NCI-H82 (cell line): ENCODE measurements at places on chromosomes 12 and 14.

- no peak for DNase-seq
Observed at GRCh38 chr14:76320486-76320885, 55.5 kb upstream of the ESRRB start.

- peak; percentile 84 for DNase-seq
Observed at GRCh38 chr12:95820096-95820703, 29.6 kb upstream of the NTN4 start.

DNA sequence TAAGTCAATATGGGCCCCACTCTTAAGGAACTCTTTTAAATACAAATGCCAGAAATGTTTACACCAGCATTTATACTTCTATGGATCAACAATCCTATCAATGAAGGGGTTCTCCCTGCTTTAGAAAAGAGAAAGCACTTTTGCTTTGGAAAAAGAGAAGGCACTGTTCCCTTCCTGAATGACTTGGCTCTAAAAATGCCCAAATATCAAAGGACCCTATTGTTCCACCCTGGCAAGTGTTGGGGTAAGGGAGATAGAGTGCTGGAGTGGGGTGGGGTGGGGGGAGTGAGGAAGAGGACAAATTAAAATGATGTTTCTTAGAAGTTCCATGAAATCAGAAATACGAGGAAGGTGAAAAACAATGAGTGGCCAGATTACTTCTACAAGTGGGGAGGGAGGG lies 131.6 kb upstream of the GRIN2B start:
- no peak for DNase-seq

DNA sequence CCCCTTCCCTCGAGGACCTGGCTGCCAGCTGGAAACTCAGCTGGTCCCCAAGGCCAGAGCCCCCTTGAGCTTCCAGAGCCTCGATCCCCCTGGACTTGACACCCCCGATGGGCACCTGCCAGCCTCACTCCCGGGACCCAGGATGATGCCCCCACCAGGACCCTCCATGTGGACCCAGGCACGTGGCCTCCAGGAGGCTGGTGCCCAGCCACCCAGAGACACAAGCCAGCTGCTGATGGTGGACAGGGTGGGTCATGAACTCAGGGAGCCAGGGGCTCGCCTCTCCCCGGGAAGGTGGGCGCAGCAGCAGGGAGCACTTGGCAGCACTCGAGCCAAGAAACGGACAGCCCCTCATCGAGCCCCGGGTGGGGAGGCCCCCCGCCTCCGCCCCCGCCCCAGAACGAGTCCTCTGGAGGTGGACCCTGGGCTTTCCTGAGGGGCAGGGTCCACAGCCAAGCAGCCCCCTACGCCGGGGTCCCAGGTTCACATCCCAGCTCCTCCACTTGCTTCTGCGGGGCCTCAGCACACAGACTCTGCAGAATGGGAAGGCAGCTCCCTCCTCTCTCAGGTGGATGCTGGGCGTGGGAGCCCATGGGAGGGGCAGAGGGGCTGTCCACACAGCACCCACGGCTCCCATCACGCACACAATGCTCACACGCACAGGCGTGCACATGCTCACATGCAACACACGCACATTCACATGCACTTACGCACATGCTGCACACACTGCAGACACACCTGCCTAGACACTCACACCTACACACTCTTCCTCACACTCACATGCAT lies 12.1 kb downstream of the C14orf180 start:
- DNase-seq: no peak

DNA sequence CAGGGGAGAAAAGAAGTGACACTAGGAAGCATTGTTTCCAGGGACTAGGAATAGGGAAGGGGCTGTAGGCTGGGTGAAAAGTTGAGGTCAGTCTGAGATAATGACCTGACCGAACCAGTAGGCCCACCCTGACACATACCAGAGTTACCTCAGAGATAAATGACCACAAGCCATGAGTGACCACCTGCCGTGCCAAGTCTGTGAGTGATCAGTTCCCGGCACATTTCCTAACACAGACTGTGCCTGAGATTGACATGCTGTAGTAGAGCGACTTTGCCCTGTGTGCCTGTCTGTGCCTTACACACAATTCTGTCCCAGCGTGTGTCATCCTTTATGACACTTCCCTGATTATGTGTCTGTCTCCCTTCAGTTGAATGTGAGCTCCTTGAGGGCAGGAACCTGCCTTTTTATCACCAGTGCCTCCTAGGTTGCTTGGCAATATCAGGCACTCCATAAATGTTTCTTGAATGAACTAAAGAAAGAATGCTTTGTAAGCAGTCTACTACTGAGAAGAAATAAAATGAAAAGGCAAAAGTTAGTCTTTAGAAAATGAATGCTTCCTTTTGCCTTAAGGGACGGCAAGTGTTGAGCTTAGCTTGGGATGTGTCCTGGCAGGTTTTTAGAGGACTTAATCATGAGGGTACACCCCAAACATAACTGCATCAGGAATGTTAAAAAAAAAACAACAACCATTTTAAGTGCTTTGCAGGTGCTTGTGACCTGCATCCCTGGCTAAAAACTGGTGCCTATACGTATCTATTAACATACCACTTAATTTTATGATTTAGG lies 9.6 kb upstream of the SSPN start:
- no peak for DNase-seq

DNA sequence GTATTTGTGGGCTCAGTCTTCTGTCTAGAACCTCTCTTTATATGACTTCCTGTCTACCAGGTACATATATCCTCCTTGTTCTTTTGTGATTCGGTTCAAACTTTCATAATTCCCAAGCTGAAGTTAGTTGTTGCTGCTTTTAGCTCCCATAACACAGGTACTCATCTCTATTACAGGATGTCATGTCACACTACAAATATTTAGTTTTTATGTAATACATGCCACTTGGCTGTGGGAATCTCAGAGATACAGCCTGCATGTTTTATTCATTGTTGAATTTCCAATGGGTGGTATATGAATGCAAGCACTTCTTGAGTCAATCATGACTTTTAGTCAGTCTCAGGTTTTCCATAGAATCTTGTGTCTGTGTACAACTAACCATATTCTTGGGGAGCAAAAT lies 122.7 kb downstream of the SINHCAF start:
- no peak for DNase-seq

GRCh38 chr12:125129591-125130255 lies 64.5 kb downstream of the AACS start:
- peak; percentile 42 for DNase-seq

DNA sequence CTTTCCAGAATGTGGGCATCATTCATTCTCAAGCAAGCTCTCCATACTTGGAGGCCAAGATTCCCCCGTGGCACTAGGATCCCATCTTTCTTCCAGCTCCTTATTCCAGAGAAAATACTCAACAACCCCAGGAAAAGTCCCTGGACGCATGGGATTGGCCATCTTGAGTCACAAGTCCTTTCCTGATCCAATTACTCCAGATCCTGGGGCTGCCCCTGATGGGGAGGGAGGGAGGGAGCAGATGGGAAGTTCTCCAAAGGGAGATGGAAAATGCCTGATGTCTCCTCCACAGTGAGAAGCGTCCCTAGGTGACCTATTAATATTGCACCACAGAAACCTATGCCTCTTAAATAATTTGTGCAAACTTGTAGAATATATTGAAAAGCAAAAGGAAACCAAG lies 12.4 kb upstream of the KCNK13 start:
- DNase-seq: peak; percentile 97

- DNase-seq: no peak
Observed at GRCh38 chr12:116502989-116503496, 56.1 kb upstream of the MAP1LC3B2 start.

GRCh38 chr12:102793921-102794320 lies 123.1 kb downstream of the PAH start:
- no peak for DNase-seq

- DNase-seq: peak; percentile 28
Observed at GRCh38 chr12:77204083-77204482, 138.7 kb upstream of the E2F7 start.

DNA sequence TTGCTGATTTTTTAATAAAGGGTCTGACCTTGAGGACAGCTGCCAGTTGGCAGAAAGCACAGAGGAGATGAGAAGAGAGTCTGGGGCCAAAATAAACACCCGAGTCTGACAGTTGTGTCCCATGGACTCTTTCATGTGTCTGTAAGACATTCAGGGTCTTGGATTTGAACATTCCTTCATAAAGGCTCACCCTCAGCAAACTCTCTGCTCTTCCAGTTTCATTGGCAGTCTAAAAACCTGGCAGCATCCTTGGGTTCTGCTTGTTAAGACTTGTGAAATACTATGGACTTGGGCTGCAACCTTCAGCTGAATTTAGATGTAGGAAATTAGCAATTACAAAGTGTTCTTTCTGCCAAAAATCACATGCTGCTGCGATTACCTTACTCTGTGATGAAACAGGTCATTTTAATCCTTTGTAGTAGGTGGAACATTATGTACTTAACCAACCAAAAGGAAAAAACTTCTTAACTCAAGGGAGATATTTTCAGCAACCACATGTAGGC lies 32.0 kb upstream of the LMNTD1 start:
- DNase-seq: no peak

- no peak for DNase-seq
Observed at GRCh38 chr14:99821519-99822508, 28.6 kb downstream of the EML1 start.

DNA sequence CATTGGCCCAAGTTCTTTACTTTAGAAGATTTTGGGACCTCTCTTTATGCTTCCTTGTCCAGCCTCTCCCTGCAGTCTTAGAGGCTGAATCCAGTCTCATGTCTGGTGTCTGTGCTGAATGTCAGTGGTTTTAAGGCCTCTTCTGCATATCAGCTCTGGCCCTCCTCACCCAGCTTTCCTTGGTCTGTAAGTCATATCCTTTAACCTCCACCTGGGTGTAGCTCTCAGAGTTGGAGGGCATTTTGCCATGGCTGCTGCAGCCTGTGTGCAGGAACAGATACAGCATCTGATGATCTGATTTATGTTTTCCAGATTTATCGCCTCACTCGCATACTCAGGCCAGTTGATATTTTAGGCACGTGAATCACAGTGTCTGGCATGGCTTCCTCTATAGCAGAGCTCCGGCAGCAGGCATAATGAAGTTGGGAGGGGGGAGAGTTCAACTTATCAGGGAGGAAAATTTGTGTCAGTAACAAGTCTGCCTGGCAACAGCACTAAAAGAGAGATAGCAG lies 335.0 kb downstream of the PCNX1 start:
- no peak for DNase-seq

GRCh38 chr12:16076557-16076956 lies 165.4 kb downstream of the DERA start:
- peak; percentile 90 for DNase-seq

DNA sequence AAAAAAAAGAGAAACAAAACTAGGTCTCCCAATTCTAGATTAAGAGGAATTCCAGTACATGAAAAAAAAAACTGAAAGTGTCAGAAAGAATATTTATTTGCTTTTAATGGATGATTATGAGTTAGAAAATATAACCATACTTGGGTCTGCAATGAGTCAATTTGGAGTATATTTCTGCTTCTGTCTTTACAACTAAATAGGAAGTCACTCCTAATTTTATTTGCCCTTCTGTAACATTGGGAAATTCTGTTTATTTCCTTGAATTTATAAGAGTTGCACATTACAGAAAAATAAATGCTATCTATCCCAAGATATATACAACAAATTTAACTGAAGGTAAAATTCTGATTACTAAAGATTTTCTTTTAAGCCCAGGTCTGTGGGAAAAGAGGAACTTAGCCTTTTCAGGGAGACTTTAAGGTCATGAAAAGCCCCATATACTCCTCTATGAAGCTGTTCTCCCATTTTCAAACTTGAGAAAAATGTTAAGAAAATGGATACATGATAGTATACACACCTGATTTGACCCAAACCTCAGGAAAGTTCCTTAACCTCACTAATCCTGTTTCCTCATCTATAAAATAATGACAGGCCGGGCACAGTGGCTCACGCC lies 7.2 kb downstream of the SINHCAF start:
- DNase-seq: no peak

GRCh38 chr14:95078867-95079266 lies 78.5 kb downstream of the DICER1 start:
- no peak for DNase-seq

GRCh38 chr12:108855284-108856169 lies 1.9 kb downstream of the SSH1 start:
- no peak for DNase-seq

DNA sequence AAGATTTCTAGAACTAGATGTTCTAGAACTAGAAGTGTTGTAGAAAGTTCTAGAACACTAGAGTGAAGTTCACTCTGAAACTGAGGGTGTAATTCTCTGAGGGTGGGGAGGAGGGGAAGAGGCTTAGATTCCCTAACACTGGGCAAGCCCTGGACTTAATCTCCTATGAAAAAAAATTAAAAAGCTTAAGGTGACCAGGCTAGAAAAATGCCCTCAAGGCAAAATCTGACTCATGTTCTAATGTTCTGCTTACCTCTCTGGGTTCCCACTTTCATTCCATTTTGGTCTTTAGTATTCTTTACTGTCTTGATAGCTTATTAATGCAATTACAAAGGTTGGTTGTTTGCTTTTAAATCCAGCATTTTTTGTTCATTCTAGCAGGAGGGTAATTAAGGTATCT lies 101.5 kb downstream of the KICS2 start:
- no peak for DNase-seq

GRCh38 chr14:99128185-99128584 lies 143.8 kb downstream of the BCL11B start:
- DNase-seq: no peak

DNA sequence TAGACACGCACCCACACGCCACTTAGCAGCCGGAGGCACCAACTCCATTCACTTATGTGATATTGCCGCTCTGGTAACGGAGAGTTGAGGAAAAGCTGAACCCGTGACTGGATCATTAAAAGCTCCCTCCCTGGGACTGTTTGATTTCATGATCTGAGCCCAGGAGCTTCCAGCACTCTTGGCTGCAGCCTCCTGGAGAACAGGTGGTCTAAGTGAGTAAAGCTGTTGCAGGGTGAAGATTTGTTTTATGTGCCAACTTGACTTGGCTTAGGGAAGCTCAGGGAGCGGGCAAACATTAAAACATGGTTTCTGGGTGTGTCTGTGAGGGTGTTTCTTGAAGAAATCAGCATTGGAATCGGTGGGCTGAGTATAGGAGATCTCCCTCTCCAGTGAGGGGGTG lies 16.9 kb upstream of the TMEM132C start:
- peak; percentile 19 for DNase-seq

- DNase-seq: no peak
Observed at GRCh38 chr12:90303771-90304170, 595.1 kb upstream of the ATP2B1 start.

DNA sequence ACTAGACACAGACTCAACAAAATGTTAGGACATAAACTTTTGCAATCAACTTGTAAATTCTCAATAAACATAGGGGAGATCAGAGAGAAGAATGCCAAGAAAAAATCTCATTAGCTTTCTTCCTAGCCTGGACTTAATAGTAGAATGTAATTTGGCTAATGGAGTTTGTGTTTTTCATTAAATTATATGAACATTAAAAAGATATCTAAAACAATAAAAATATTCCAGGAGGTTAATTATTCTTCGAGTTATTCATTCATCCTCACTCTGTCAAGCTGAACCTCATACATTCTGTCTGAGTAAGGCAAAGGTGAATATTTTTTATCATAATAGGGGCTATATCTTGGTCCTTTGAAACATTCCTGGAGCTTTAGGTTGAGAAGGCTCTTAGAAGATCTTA lies 551.9 kb upstream of the TBX3 start:
- no peak for DNase-seq
